ENCODE measurements at places on chromosomes 13 and 19. TPM values are rescaled to one million over a fixed set of nuclear protein-coding genes. Genes with fewer than 3 reads are reported as not detected.

The FBXL12 gene
- 13.6 TPM for total RNA-seq

The FPR3 gene
- total RNA-seq, result not detected

The ZDHHC20 gene
- 34.9 TPM for total RNA-seq

The IQCN gene
- 0.63 TPM for total RNA-seq

The APC2 gene
- 0.63 TPM for total RNA-seq

The ZNF724 gene
- 1.4 TPM for total RNA-seq

The C19orf67 gene
- not detected for total RNA-seq

The KLK14 gene
- not detected for total RNA-seq

Data from bronchial smooth muscle cell (primary cell).